ENCODE measurements at places on chromosomes 5 and 9.

GRCh38 chr5:88713818-88714217 is 169.2 kb downstream of the MEF2C start:
- no peak for DNase-seq

DNA sequence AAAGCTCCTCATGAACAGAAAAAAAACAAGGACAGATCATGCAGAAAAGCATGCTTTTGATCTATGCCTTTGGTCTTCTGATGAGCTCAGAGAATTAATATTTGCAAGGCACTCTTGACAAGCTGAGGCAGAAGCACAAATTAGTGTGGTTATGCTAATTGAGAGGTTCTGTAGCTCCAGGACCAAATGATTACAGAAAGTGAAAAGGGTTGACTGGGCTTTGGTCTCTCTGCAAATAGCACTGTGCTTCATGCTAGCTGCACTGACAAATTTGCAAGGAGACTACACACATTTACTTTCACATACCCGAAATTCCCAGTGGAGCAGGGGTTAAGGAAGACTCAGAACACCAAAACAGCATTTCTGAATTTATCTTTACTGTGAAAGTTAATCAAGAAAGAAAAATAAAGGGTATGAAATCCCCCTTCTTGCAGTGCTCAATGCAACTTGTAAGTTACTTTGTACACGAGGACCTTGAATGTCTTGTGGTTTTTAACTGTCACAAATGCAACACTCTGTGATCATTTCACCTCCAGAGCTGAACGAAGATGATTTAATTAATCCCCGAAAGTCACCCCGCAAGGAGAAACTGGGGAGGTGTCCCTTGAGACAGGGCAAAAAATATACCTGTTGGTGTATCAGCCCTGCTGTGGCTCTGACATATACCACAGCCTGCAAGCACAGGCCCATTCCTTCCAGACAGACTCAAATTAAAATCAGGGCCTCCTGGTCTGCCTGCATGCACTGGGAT is 11.9 kb downstream of the RAPGEF1 start:
- no peak for DNase-seq

DNA sequence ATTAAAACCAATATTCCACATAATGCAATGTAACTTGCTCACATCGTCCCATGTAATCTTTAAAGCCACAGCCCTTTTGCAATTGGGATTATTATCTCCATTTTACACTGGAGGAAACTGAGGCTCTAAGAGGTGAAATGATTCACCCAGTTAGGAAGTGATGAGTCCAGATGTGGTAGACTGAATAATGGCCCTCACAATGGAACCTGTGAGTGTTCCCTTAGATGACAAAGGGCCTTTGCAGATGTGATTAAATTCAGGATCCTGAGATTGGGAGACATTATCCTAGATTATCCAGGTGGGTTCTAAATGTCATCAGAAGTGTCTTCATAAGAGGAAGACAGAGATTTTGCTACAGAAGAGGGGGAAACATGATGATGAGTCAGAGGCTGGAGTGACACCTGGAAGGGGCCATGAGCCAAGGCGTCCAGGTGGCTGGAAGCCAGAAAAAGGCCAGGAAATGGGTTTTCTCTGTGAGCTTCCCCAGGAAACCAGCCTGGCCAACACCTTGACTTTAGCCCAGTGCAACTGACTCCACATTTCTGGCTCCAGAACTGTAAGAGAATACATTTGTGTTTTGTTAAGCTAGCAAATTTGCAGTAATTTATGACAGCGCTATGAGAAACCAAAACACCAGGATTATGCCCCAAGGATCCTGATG is 139.1 kb downstream of the KCNIP1 start:
- DNase-seq, result no peak

DNA sequence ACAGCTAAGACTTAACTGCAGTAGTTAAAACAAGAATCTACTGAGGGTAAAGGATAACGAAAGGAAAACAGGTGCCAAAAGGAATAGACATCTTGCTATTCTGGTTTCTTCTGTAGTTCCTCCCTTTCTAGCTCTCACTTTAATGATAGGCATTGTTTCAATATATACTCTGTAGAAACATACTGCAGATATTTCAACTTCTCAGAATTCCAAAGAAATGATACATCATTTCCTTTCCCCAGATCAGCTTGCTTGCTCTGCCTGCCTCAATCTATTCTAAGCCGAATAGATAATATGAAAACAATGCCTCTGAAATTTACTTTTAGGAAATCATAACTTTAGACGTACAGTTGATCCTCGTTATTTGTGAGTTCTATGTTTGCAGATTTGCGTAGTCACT is 46.3 kb downstream of the ACO1 start:
- DNase-seq, result peak; percentile 23

GRCh38 chr5:157772127-157772526 is 28.6 kb downstream of the LSM11 start:
- DNase-seq, result no peak

GRCh38 chr9:108282872-108283271 is 572.9 kb downstream of the ACTL7B start:
- no peak for DNase-seq

- no peak for DNase-seq
Observed at GRCh38 chr9:134128727-134129679, 6.9 kb upstream of the WDR5 start.

DNA sequence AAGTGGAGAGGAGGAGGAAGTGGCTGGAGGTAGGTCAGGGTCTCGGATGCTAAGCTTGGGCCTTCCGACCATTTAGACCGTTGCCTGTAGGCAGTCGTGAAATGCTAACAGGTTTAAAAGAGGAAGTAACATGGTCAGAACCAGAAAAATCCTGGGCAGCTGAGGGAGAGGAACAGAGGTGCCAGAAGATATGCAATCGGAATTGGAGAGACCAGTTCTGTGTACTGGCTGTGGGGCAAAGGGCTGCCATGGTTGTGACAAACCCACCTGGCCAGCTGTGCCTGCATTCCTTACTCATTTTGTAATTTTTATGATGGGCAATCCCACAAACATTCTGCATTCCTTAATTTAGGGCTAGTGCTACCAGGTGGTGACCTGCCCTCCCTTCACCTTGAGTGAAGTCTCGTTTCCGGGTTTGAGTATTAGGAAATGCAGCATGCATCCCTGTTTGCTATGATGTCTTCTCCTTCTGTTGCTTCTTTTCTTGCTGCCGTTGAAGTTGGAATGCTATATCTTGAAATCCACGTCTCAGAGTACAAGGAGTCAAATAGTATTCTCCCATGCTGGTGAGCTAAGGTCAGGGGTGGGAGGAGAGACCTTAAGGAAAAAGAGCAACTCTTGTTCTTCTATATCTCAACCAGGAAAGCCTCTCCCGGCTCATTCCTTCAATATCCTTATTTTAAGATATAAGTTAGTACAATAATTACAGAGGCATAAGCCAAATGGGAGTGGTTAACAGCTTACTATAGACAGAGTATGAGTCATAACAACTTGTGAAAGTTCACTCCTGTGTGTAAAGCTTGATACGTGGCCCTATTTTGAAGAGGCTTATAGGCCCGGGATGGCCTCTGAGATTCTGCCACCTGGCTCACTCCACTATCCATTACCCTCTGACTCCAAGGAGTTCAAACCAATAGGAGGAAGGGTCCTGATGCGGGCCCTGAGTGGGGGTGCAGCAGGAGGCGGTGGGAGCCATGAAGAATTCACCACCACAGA is 37.0 kb downstream of the B4GALT1 start:
- DNase-seq, result no peak

DNA sequence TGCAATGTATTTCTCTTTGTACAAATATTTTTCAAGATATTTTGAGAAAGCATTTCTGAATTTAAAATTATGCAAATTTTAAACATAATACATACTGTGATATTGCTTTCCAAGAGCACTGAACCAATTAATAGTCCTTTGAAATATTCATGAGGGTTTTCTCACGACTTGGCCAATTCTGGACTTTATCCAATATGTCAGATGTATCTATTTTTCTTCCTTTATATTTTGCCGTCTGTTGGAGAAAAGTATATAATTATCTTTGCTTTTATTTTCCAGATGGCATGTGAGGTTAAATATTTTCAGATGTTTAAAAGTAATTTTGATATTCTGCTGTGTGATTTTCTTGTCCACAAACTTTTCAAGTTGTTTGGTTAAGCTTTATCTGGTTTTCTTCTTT is 378.9 kb downstream of the SLCO4C1 start:
- DNase-seq, result no peak

DNA sequence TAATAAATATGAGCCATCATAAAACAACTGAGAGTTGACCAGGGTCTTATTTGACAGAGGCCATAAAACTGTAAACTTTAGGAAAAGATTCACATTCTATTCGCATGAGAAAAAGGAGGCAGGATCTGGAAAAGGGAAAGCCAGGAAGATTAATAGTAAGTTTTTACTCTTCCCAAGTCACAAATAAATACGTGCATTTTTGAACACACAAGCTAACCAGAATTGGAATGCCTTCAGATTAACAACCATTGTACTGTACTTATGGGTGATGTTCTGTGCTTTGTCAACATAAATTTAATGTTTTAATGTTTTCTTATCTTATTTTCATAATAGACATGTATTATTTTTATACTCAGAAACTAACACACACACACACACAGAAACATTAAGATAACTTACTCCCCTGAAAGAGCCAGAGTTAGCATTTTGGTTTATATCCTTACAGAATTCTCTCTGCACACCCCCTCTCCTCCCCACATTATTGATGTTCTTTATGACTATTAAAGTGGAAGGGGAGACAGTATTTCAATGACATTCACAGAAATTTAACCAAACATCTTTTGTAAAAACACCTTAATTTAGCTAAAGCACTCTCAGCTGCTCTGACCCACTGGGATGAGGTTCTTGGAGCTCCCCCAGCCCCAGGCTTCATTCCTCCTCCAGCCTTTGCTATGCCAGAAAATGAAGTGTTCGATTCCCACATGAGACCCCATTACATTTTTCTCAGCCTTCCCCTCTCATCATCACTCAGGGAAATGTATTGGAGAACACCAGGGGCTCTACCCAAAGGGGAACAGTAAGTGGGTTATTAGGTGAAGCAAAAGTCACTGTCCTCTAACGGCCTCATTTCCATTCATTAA is 155.5 kb downstream of the ESM1 start:
- no peak for DNase-seq

GRCh38 chr9:92715488-92716231 is 45.7 kb upstream of the IPPK start:
- no peak for DNase-seq

GRCh38 chr5:110354311-110354710 is 372.2 kb downstream of the TMEM232 start:
- no peak for DNase-seq

DNA sequence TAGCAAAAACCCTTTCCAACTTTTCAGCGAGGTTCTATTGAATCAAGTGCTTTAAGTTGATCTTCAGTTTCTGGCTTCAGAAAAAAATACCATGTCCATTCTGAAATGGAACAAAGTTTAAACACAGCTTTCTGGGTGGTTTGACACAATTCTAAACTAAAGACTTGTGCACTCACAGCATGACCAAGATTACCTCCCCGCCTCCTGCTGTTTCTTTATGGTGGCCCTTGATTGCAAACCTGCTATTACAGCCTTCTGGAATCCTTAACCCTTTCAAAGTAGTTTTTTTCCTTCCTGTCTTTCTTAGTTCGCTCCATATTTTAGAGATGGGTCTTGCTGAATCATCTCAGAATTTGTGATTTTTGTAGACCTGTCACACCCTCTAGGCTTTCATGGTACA is 135.9 kb upstream of the FBN2 start:
- no peak for DNase-seq

- DNase-seq, result no peak
Observed at GRCh38 chr5:32514806-32515205, 70.3 kb upstream of the ZFR start.

DNA sequence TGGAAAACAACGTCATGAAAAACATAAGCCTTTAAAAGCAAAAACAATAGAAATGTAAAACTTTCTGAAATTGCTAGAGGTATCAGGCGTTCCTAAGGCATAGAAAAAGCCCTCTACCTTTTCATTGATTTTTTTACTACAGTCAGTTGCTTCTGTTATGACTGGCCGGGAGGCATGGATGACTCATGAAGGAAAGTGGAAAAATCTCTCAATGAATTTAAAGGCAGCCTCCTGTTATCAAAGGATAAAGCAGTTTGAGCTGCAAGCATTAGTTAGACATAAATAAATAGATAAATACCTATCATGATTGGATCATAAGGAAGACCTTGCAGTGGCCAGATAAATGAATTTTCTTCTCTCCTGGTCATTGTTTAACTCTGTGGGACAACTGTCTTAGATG is 281.6 kb downstream of the MAST4 start:
- no peak for DNase-seq

GRCh38 chr9:8534828-8535227 is 735.2 kb upstream of the DMAC1 start:
- no peak for DNase-seq

- DNase-seq, result no peak
Observed at GRCh38 chr9:134972140-134972539, 54.4 kb upstream of the FCN1 start.

DNA sequence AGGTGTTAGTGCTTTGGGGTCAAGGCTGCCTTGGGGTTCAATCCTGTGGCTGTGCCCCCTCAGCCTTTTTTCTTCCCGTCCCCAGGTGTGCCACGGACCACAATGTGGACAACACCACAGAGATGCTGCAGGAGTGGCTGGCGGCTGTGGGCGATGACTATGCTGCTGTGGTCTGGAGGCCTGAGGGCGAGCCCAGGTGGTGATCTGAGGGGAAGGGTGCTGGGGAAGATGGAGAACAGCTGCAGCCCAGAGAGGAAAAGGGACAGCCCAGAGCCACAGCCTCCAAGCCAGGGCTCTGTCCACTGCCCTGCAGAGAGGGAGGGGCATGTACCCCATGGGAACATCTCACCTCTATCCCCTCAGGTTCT is 2.1 kb downstream of the CERCAM start:
- DNase-seq, result no peak

DNA sequence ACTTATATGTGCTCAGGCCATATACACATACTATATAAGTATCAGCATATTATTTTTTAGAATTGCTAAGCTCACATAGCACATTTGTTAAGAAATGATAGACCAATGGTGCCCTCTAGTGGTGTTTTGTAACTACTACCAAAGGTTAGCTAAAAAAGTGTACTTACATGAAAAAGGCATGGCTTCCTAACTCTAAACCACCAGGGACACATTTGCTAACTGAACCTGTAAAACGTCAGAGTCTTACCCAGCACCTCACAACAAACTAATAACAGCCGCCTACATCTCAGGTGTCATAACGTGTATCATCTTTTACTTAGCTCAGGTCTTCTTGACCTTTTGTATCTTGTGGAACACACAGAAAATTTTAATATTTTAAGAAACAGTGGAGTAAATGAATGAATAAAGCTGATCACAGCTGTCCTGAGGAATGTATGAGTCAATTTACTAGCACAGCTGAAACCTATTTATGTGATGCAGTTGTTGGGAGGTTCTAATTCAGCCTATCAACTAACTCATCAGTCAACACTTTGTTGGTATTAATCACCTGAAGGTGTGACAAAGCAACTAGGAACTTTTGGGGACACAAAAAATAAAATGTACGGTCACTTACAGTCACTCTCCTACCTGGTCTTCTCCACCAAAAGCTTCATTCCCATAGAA is 72.9 kb downstream of the BAAT start:
- peak; percentile 16 for DNase-seq

GRCh38 chr5:144207875-144208444 is 37.3 kb downstream of the KCTD16 start:
- no peak for DNase-seq

- no peak for DNase-seq
Observed at GRCh38 chr5:122471031-122471751, 159.2 kb downstream of the SNCAIP start.
